ENCODE measurements at places on chromosomes 11 and 22. TPM values are rescaled to one million over a fixed set of nuclear protein-coding genes. Genes with fewer than 3 reads are reported as not detected.
A peak's percentile ranks its signal among the peaks of the same experiment; 100 is the strongest.

Gene ACRV1
- not detected for total RNA-seq

Gene MAPK1
- total RNA-seq = 78.6 TPM

Gene TEX12
- not detected for total RNA-seq

Gene POLR3H
- 32.6 TPM for total RNA-seq

Gene VSIG10L2
- not detected for total RNA-seq

Gene SEPTIN3
- total RNA-seq = 20.0 TPM

DNA sequence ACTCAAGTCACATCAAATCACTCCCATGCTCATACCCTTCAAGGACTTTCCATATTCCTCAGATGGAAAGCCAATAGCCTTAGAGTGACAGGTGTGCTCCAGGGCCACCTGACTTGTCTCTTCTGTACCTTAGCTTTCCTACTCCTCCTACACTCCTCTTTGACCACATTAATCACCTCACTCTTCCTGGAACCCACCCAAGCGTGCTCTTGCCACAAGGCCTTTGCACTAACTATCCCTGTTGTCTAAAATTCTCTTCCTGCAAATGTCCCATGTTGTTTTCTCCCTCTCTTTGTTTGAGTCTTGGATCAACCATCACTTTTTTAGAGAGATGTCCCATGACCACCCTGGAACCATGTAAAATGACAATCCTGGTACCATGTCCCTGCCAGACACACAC lies 244.1 kb downstream of the AASDHPPT start:
- no peak for DNase-seq

DNA sequence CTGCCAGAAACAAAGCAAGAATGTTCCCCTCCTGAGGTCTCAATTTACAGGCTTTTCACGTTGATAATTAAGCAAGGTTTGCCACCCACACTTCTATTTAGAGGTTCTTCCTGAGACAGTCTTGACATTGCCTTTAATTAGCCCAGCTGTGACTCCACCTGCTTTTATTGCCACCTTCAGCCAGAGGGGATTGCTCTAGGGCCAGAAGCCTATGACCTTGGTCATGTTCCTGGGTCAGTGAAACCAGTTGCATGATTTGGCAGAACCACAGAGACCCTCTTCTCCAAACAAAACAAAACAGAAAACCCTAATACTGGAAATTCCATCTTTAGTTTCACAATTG lies 89.8 kb downstream of the APIP start:
- no peak for DNase-seq

GRCh38 chr22:28243539-28243938 lies 324.5 kb upstream of the PITPNB start:
- DNase-seq = no peak

DNA sequence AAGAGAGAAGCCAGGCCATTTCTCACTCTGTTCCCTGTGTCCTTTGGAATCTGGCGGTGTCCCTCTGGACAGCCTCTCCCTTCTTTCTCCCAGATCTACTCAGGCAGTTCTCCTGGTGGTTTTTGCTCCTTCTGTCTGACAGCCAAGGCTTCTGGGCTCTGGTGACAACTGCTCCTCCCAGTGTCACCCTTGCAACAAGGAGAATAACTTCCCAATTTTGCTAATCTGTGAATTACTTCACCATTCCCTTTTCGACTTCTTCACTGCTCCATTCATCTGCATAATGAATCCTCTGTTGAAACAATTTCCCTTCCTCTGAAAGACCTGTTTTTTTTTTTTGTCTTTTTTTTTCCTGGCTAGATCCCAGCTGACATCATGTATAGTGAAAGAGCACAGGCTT lies 56.3 kb upstream of the PDE3B start:
- DNase-seq = no peak

GRCh38 chr11:112128483-112129121 lies 35.3 kb downstream of the IL18 start:
- DNase-seq = no peak

DNA sequence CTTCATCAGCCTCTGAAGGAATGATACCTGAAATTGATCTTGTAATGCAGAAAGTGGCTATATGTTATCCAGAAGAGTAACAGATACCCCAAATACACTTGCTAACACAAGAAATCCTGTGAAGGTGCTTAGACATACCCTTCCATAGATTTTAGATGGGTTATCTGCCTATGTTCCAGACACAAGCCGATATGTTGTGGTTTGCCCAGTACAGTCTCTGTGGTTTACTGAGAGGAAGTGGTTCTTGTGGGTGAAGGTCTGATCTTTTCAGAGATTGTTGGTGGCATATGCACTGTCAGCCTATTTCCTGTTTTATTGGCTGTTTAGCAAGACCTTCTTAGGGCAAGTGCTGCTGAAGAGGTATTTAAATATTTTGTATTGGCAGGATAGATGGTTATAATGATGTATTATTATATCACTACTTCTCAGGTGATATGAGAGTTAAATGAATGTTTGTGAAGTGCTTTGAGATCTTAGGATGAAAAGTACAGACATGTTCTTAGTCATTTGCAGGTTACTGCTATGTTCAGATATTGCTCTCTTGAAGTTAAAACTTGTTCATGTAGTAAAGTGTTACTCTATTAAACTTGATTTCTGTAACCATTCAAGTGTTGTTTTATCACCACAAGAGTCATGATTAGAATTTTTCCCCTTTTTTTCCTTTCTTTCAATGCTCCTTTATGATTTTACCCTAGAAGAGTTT lies 8.2 kb downstream of the ARHGEF12 start:
- no peak for DNase-seq

GRCh38 chr22:49568751-49569285 lies 258.9 kb downstream of the BRD1 start:
- DNase-seq = peak; percentile 73

DNA sequence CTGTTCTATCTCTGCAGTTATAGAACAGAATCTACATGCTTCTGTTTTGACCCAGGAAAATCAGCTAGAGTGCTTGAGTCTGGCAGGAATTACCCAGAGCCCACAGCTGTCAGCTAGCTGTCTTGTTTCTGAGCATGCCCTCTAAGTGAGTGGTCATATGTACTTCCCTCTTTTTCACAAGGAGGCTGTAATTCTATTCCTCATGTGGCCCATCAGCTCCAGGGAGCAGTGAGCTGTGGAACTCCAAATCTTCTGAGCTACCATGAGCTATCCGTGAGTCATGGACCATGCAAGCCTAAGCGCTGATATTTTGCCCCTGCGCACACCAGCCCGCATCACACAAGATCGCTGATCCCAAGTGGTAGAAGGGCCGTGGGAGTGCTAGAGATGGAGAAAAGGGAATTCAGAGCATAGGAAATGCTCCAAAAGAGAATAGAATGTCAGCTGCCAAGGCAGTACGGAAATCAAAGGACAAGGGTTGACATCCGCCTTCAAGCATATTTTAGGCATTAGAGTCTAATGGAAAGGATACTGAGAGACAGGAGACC lies 5.4 kb downstream of the FJX1 start:
- DNase-seq = no peak

- peak; percentile 72 for DNase-seq
These were observed 154.6 kb downstream of the SNX19 start for GRCh38 chr11:130761560-130762220.

Data from endodermal cell (in vitro differentiated cells).